CD4-positive, CD25-positive, alpha-beta regulatory T cell (primary cell): ENCODE measurements at places on chromosomes 7 and 10. TPM values are rescaled to one million over a fixed set of nuclear protein-coding genes. Genes with fewer than 3 reads are reported as not detected.

DNA sequence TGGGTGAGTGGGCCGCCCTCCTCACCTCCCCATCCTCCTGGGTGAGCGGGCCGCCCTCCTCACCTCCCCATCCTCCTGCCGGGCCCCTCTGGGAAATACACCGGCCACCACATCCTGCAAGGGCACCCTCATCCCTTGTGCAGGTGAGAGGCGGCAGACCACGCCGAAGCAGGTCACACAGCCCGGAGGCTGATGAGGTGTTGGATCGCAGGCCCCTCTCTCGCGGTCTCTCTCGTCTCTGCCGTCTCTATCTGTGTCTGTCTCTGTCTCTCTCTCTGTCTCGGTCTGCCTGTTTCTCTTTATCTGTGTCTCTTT is 30.8 kb upstream of the FOXL3 start:
- no peak for DNase-seq

DNA sequence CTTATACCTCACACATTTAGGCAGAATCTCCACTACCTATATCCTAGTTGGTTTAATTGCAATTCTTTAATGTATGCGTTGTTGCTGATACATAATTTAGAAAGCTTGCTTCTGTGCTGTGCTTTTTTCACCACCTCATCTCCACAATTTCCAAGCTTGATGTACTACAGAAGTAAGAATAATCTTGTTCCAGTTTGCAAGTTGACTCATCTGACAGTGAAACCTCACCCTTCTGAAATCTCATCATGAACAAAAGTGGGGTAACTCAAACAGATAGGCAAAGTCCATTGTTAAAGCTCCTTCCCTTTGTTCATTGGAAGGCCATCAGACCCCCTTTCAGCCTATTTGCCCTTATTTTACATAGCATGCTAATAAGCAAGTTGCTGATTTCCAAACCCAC is 13.6 kb downstream of the EIF4EBP2 start:
- peak; percentile 15 for DNase-seq

- DNase-seq, result no peak
Observed at GRCh38 chr10:120492346-120492745, 35.3 kb downstream of the PLPP4 start.

DNA sequence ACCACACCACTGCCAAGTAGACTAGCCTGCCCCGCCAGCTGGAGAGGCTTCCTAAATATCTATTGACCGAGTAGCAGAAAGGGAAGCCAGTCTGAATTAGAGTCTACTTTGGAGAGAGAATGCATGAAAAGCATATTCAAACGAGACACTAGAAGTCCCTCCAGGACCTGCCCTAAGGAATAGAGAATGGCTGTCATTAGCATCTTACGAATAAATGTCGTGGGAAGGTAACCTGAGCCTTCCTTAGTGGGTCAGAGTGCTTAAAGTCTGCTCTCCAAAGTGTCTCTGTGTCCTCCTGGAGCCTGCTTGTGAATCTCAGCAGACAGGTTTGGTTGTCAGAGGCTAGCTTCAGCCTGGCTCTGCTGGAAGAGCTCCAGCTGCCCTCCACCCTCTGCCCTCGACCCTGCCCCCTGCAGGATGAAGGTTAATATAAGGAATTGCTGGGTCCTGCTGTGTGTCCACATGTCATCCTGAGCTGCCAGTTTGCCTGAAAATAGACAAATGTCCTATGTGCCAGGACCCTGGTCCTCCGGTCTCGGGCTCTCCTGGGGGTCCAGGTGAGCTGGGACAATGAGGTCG is 33.4 kb downstream of the FAM241B start:
- DNase-seq, result no peak

DNA sequence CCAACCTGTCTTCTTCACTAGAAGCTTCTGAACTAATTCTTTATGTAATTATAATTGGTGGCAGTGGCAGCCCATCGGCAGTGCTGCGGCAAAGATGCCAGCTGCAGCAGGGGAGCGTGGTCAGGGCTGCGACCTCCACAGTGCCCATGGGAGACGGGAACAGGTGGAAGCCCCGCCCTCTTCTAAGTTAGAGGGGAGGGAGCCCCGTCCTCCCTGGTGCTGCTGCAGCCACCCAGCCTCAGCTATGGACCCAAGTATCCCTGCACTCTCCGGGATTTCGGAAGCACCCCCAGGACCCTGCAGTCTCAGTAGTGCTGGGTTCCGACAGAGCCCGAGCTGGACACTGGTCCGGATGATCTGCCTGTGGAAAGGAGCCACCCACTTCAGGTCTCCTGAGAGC is 117.0 kb upstream of the MBL2 start:
- DNase-seq, result no peak

- no peak for DNase-seq
Observed at GRCh38 chr10:22564060-22564459, 150.3 kb downstream of the PIP4K2A start.

DNA sequence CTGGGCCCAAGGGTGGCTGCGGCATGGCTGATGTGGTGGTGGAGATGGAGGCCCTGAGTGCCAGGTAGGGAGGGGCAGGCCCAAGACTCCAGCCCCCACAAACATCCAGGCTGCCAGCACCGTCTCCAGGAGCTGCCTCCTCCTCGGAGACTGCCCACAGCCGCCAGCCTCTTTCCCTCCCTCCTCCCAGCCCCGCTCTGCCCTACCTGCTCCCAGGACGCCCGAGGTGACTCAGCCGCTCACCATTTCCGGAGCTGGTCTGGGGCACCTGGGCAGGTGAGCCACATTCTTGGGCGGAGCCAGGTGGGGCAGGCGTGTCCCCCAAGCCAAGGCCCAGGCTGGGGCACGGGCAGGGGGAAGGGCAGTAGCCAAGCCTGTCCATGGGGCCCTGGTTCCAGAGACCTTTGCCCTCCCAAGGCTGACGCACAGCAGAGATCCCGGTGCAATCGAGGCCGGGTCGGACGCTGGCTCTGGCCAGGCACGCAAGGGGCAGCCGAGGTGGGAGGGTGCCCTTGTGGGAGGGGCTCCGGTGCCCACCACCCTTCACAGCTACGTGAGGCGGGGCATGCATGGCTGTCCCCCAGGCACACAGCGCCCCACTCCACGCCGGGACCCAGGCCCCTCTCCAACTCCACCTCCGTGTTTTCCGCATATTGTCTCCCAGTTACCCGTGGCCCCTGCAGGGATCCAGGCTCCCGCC is 8.8 kb downstream of the ADAP1 start:
- DNase-seq, result no peak

GRCh38 chr7:68537051-68537773 is 1061.1 kb upstream of the AUTS2 start:
- DNase-seq, result no peak

DNA sequence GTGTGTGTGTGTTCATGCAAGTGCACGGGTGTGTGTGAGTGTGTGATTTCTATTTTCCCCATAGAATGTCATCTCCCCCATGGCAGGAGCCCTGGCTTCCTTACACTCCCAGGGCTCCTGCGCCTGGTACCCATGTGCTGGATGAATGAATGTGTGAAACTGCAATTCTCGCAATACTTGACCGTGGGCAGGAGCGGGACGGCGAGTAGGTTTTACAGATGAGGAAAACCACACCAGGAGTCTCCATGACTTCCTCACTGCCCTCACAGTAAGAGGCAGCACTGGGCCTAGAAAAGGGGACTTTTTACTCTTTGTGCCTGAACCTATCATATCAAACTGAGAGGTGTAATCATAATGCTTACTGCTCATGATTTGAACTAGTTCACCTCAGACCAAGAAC is 167.6 kb upstream of the FRMD4A start:
- no peak for DNase-seq

DNA sequence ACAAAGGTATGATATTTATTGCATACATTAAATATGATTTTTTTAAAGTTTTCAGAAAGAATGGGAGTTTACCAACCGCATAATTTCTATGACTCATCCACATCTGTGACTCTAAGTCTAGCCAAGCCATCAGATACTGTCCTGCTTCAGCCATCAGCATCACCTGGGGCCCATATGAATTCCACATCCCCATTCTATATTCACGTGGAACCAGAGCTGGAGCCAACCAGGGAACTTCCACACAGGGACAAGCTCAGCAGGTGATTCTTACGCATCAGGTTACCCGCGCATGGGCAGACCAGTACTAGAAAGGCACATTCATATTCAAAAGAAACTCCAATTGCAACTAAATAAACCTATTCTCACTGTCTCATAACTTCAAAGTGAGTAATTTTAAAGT is 817.7 kb upstream of the IGFBP3 start:
- no peak for DNase-seq

DNA sequence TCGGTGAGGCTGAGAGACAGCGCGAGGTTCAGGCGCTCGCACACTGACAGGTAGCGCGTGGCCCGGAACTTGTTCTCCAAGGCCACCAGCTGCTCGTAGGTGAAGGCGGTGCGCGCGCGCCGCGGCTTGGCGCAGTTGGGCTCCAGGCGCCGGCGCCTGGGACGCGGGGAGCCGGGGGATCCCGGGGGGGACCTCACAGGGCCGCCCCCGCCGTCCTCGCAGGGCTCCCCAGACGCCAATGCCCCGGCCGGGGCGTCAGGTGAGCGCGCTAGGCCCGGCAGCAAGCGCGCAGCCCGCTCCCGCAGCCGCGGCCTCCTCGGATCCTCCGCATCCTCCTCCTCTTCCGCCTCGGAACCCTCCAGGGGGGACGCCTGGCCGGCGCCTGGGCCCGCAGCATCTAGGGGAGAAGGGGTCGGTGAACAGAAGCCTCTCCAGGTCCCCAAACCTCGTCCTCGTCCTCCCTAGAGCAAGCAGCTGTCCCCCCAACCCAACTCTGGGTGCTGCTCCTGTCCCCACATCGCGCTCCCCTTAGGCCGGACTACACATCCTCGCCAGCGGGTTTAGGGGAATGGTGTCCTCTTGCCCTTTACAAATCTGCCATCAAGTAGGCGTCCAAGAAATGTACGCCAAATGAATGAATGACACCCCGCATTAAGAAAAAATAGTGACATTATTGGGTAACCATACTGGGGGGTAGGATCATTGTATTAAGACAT is 1.9 kb downstream of the NKX1-2 start:
- DNase-seq, result no peak

- DNase-seq, result no peak
Observed at GRCh38 chr10:4041635-4042034, 256.6 kb upstream of the KLF6 start.

GRCh38 chr7:29565634-29565981 is 2.0 kb downstream of the PRR15 start:
- no peak for DNase-seq

GRCh38 chr10:128631801-128632241 is 505.6 kb upstream of the MKI67 start:
- peak; percentile 1 for DNase-seq

- DNase-seq, result no peak
Observed at GRCh38 chr7:43757073-43757720, 1.3 kb upstream of the BLVRA start.

DNA sequence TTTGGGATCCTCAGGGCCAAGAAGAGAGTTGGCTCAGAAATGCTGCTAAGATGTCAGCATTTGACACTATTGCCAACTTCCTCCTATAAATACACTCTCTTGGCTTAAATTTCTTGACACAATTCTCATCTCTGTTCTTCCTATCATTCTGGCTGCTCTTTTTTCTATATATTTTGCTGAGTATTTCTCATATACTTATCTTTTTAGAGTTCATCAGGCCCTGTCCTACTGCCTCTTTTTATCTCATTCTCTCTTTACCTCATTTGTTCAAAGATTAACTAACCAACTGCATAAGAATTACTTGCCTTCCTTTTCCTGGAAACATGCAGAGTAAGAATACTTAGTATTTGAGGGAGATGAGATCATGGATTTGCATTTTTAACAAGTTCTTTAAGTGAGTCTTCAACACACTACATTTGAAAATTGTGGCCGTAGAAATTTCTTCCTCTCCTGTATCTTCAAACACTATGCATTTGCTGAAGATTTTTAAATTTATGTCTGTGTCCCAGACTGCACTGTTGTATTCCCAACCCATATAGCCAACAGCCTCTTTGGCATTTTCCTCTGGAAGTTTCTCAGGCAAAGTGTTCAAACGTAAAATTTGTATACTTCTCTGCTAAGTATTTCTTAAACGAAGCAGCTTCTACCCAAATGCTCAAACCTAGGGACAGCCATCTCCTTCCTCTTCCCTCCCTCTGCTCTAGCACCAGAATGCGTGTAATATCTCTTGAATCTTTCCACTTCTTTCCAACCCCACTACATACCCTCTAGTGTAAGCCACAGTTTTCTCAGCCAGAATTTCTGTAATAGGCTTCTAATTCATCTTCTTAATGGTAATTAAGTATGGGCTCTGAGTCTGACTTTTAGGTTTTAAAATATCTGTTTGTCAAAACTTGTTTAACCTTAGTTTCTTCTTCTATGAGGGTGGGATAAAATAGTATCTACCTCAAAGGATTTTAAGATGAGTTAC is 35.5 kb downstream of the ARL4A start:
- DNase-seq, result peak; percentile 81

GRCh38 chr10:69232252-69232651 is 12.1 kb downstream of the HKDC1 start:
- no peak for DNase-seq

- no peak for DNase-seq
Observed at GRCh38 chr7:83769407-83769806, 120.5 kb upstream of the SEMA3E start.

- DNase-seq, result no peak
Observed at GRCh38 chr7:143519411-143520131, 41.9 kb downstream of the TAS2R41 start.

DNA sequence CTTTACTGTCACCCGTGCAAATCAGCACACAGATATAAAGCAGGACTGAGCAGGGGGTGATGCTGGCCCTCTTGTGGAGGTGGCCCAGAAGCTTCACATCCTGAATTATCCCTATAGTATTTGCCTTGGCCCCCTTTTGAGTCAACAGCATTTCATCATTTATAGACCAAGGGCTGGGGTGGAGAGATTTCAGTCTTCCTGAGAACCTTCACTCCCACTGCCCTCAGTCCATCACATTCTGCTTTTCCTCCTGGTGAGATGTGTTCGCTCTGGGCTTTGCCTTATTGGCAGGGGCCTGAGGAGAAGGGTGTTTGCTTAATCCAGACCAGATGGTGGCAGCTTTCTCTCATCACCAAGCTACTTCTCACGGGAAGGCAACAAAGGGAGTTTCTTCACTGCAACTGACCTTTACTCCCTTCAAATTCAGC is 47.7 kb downstream of the NOC3L start:
- no peak for DNase-seq

DNA sequence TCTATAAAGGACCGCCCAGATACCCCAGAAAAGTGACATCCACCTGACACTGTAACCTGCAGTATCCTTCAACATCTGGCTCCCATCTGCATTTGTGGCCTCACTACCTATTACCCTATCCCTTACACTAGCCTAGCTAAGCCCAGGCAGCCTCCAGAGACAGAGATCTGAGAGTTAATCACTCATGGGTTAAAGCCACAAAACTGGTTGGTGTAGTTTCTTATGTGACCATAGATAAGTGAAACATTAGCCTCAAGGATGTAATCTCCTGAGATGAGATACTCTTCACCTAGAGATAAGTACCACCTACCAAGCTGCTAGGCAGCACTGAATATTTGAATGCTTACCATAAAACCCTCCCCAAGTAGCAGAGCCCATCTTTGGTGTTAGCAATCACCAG is 35.4 kb downstream of the CTTNBP2 start:
- no peak for DNase-seq

CPXM2 gene
- not detected for polyA plus RNA-seq

ABCB1 gene
- polyA plus RNA-seq, result 0.15 TPM

MMD2 gene
- polyA plus RNA-seq, result not detected

TRIM73 gene
- 0.81 TPM for polyA plus RNA-seq

GJD4 gene
- polyA plus RNA-seq, result not detected

LIPM gene
- not detected for polyA plus RNA-seq

C10orf67 gene
- not detected for polyA plus RNA-seq

ACADSB gene
- polyA plus RNA-seq, result 20.5 TPM
